ENCODE measurements at places on chromosomes 5 and 9.

DNA sequence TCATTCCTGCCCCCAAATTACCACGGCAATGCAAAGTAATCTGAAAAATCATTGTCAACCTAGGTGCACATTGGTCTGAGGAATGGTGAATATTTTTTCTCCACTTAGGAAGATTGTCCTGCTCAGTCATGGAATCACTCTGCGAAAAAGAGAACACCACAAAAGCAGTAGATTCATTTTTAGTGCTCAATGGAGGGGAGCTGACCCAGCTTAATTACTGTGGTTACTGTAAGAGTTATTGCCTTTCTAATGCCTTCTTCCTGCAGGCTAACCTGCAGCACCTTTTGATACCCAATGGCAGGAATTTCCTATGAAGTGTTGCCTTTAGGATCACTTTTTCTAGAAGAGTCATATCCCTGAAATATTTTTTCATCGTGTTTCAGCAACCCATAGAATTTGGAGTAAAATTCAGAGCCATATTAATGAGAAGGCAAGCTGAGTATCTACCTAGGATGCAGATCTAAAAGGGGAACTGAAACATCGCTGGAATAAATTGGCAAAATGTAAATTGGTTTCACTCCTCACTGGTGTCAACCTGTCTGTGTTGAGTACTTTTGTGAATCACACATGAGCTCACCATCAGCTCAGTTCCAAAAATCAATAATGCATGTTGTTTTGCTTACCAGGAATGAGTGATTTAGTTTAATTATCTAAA lies 464.5 kb downstream of the CSNK1G3 start:
- no peak for DNase-seq

GRCh38 chr9:33167972-33168461 lies 881 bp upstream of the B4GALT1 start:
- no peak for DNase-seq

DNA sequence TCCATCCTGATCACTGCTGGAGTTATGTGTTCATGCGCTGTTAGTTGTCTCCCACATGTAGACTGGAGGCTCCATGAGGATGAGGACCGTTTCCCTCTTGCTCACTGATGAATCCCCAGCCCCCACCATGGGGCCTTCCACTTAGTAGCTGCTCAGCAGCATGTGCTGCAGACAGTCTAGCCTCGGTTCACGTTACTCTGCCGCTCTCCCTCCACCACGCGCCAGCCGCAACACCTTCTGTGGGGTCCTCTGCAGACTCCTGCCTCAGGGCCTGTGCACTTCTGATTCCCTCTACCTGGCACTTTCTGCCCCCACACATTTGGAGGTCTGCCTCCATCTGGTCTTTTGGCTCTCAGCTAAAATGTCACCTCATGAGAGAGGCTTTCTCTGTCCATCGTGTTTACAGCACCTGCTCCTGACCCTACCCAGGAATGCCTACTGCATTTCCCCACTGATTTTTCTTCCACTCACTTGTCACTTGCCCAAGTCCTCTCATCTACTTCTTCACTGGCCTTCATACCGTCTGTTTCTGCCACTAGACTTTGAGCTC lies 36.3 kb downstream of the STK10 start:
- DNase-seq, result no peak

DNA sequence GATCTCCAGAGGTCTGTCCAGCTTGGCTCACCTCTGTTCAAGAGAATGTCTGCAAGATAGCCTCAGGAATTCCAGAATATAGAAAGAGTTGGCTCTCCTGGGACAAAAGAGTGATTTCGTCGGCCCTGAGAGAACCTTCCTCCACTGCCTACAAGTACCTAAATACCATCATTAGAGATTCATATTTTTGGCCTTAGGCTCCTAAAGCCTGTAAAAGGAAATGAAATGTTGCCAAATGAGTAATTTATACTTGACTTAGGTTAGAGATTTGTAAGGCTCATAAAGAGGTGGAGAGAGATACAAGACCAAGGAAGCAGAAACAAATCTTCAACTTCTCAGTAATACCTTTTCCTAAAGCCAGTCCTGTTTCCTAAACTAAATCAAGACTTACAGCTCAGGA lies 146.2 kb downstream of the CCDC192 start:
- DNase-seq, result no peak

DNA sequence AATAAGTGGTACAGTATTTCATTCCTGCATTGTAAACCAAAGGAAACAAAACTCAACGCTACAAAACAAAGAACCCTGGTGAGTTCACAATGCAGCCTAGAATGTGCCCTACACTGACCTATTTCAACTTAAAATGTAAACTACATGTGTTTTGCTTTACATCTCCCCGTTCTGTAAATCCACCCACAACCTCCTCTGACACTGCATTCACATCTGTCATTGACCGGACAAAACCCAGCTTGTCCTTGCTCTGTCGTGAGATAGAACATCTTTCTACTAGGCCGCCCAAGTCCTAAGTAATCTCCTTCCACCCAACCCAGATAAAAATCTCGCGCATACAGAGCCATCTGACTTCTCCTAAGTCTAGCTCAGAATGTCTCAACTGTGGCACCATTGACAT lies 6.1 kb upstream of the VLDLR start:
- DNase-seq, result no peak

GRCh38 chr9:95273369-95274022 lies 44.0 kb downstream of the FANCC start:
- DNase-seq, result no peak

DNA sequence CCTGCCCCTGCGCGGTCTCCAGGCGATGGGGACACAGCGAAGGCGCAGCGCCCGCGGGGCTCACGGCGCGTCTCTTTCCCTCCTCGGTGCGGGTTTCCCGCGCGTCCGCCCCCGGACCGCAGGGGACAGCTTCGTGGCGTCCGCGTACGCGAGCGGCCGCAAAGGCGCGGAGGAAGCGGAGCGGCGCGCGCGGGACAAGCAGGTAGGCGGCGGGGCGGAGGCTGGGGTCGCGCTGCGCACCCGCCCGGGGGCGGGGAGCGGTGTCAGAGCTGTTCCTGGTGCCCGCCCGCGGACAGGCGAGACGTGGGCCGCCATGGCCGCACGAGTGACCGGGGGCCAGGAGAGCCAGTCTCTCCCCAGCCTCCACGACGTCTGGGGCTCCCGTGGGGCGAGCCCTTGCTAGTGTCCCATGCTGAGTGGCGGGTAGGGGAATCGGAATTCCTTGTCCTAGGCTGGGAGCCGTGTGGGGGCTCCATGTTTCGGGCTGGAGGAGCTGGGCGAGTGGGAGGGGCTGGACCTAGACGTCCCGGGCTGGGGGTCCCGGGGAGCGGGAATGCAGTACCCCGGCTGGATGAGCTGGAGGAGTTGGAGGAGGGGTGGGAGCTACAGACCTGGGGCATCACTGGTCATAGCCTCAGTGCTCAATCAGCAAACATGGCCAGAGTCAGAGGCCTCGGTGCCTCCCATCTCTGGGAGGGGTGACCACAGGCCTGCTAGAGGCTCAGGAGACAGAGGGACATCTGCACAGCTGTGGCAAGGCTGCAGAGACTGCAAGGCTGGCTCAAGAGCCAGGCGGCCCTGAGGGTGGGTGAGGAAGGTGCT lies 968 bp downstream of the NKD2 start:
- no peak for DNase-seq

DNA sequence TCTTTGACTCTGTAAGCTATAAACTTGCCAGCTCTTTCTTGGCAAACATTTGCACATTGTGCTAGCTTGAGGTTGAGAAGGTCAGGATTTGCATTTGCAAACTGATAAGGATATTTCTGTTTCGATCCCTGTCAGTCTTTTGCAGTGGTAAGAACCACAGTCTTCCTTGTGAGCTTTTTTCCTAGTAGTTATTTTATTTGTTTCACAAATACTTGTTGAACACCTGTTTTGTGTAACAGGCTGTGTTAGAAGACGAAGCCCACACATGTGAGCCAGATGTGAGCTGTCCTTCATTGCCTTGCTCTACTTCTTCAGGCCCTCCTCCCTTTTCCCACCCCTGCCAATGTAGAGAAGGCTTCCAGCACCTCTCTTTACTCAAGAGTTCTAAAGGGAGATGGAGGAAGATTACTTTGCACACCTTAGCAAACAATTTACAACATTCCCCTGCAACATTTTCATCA lies 327.0 kb upstream of the KLF4 start:
- DNase-seq, result no peak

- no peak for DNase-seq
These were observed 79.5 kb upstream of the WWC1 start for GRCh38 chr5:168211936-168212335.

DNA sequence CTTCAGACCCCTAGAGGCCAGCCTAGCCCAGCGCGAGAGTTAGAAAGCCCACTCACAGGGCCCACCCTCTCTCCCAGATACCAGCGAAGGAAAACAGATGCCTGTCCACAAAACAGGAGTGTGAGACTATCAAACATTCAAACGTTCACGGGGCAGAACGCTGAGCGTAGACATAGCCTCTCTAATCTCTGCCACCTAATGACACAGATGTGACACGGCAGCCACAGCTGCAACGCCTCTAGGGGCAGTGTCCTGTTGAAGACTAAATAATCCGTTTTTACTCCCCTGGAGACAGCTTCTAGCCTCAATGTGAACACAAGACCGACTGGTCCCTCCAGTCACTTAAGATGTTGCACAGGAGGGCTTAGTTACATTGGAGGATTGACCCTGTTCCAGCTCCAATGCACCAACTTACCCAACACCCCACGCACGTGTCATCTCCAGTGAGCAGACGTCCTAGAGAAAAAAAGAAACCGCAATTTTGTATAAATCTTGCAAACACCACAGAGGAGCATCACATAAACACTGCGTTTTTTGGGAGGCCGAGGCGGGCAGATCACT lies 14.3 kb downstream of the DIPK1B start:
- DNase-seq, result no peak

- no peak for DNase-seq
These were observed 12.7 kb downstream of the FEM1C start for GRCh38 chr5:115531787-115532367.

- DNase-seq, result no peak
These were observed 32.3 kb downstream of the GLRA1 start for GRCh38 chr5:151892393-151892792.

DNA sequence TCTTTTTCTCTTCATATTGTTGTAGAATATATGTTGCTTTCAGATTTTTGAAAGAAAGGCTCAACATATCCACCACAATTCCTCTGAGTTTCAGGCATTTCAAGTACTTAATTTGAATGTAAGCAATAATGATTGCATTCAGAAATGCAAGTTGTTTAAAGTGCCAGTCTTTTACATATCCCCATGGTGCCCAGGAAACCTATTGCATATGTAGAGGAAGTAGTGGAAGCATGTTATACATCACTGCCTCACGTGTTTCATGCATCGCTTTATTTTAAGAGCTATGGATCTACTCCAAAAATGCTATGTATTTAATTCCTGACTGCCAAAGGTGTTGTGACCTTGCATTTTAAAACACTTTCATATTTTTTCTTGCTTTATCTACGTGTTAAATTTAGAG lies 28.1 kb downstream of the CPEB4 start:
- no peak for DNase-seq

DNA sequence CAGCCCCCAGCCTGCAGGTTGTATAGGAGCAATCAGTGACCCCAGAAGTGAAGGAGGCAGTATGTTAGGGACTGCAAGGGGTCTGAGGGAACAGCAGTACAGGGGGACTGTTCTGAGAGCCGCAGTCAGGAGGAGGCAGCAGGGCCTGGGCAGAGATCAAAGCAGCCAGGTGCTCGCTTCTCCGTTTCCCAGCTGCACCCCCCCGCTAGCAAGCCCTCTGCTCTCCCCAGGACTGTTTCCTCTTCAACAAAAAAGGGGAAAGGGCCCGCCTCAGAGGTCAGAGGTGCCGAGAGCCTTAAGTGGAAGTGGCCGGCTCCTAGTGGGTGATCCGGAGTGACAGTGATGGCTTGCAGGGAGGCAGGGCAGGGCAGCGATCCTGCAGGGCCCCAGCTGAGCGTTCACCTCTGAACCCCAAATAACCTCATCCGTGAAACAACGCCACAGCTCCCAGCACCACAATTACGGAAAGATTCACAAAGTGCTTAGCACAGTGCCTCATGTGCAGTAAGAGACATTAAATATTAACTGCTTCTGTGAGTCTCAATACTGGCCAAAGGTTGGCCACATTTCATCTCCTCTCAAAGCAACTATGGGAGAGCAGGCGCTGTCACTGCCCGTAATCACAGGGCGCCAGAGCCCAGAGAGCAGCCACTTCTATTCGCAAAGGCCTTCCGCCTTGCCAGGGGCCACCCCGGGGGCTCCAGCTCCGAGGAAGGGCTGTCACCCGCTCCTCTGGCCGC lies 8.0 kb downstream of the CLPTM1L start:
- no peak for DNase-seq

DNA sequence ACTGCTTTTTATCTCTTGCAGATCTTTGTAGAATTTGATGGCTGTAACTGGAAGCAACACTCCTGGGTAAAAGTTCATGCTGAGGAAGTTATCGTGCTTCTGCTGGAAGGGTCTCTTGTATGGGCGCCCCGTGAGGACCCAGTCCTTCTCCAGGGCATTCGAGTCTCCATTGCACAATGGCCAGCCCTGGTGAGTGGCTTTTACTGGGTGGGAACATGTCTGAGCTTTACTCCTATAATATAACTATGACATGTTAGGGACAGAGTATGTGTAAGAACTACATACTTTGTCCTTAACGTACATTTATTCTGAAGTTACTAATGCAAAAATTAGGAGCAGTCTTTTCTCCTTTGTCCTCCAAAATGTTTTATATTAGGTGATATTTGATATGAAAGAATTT lies 20.2 kb downstream of the KDM3B start:
- no peak for DNase-seq

DNA sequence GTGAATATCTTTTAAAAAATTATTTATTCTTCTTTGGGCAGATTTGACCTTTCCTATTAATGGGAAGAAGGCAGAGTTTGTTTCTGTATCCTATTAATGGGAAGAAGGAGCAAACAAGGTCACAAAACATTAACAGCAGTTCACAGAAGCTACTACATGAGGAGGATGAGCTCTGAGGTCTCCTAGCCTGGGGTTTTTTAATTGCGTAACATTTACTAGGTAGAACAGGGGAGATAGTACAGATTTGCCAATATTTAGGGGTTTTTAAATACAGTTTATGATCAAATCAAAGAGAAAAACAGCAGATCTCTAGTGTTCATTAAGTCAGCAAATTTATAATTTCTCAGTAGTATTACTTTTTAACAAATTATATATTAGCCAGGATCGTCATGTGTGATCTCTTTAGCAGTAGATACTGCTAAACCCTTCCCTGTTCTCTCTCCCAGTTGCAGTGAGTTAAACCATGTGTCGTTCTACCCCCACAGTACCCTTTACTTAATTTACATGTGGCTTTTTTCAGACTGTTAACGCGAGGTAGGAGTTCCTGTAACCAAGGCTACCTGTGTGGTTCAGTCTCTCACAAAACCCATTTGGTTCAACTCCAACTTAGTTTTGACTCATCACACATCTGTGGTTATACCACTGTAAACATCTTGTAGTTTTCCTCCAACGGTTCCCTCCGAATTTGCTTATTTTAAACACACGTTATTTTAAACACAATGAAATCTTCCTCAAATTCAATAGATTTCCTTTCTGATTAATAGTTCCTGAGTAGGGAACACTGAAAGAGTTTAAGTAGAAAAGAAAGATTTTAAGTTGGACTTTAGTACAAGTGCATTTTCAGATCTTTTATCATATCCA lies 13.3 kb downstream of the SLC25A46 start:
- DNase-seq, result no peak

Data from stimulated activated CD4-positive, alpha-beta T cell treated with anti-CD3 and anti-CD28 coated beads, TNF-alpha, amount 100 ng/mL, for 1 hour (primary cell).